ENCODE measurements at places on chromosomes 4 and X.

DNA sequence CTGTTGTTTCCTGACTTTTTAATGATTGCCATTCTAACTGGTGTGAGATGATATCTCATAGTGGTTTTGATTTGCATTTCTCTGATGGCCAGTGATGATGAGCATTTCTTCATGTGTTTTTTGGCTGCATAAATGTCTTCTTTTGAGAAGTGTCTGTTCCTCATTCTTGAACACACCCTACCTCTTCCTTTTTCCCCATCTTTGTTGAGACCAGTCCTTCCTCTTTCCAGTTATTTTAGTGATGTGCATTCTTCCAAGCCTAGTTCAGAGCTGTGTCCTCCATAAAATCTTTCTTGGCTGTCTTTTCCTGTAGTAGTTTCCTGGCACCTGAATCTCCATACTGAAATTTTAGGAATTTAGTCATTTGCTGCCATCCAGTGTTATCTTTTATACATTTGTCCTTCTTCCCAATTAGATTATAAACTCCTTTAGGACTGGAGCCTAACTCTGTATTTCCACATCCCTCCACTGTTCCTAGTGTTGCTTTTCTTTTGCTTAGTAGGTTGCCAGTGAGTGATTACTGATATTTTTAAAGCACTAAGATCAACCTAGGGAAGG is 11.4 kb downstream of the FHIP1A start:
- DNase-seq: no peak

DNA sequence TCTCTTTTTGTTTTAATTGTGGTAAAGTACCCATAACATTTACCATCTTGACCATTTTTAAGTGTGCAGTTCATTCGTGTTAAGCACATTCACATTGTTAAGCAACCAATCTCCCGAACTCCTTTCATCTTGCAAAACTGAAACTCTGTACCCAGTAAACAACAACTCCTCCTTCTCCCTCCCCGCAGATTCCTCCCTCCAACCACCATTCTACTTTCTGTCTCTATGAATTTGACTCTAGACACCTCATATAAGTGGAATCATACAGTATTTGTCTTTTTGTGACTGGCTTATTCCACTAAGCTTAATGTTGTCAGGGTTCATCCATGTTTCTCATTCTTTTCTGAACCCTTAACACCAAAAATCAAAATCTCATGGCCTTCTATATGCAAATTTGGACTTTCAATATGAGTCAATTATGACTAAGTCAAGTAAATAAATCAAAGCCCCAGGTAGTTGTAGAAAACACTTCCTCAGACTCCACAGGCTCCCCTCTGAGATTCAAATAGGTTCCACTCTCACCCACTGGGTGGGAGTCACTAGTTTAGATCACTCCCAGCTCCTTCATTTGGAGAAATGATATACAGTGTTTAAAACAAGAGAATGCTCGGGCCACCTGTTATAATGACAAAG is 9.8 kb upstream of the RTL5 start:
- DNase-seq: no peak

DNA sequence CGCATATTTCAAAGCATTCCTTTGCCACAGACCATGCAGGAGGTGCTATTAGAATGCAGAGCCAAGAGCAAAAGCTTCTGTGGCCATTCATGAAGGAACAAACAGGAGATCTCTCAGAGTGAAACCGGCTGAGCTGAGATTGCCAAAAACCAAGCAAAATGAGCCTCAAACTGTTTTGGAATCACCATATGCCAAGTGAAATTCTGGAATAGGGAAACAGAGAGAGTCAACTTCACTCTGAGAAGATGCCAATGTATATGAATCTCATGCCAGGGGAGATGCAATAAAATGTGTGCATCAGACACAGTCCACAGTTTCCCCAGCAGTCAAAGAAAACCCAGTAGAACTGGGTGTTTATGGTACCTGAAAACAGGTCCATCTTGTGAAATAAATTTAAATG is 42.3 kb downstream of the SRPX start:
- no peak for DNase-seq

DNA sequence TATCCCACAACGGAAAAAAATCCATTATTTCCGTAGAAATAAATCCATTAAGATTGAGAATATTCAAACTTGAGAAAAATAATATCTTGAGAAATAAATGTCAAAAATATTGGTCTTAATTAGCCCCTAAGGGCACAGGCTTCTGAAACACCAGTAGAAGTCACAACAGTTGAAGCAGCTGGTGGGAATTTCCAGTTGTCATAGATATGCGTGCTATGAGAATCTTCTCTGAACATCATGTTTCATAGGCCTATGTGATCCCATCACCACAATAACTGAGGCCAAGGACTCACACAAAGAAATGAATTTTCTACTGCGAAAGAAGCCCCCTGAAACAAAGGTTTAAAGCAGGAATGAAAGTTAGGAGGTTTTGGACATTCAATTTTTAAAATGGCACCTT is 292.0 kb downstream of the DTHD1 start:
- no peak for DNase-seq

DNA sequence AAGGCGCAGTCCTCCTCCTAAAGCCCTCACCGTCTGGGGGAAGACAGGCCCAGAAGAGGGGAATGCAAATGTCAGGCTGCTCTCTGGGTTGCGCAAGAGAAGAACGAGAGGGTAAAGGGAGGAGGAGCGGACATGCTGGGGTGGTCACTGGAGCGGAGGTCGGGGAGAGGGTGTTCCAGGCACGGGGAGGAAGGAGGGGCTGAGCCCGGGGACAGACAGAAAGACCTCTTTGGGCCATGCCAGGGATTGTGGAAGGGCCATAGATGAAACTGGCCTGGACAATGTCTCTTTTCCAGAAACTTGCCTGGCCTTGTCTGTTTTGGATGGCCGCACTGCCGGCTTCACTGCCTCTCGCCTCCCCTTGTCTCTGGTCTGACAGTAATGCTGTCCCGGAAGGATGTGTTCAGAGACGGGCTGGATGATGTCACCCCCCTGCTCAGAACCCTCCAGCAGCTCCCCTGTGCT is 121.0 kb downstream of the SORCS2 start:
- no peak for DNase-seq

GRCh38 chr4:6926681-6927478 is 17.3 kb downstream of the TBC1D14 start:
- no peak for DNase-seq

GRCh38 chr4:121255986-121256750 is 92.0 kb upstream of the TNIP3 start:
- peak; percentile 24 for DNase-seq

DNA sequence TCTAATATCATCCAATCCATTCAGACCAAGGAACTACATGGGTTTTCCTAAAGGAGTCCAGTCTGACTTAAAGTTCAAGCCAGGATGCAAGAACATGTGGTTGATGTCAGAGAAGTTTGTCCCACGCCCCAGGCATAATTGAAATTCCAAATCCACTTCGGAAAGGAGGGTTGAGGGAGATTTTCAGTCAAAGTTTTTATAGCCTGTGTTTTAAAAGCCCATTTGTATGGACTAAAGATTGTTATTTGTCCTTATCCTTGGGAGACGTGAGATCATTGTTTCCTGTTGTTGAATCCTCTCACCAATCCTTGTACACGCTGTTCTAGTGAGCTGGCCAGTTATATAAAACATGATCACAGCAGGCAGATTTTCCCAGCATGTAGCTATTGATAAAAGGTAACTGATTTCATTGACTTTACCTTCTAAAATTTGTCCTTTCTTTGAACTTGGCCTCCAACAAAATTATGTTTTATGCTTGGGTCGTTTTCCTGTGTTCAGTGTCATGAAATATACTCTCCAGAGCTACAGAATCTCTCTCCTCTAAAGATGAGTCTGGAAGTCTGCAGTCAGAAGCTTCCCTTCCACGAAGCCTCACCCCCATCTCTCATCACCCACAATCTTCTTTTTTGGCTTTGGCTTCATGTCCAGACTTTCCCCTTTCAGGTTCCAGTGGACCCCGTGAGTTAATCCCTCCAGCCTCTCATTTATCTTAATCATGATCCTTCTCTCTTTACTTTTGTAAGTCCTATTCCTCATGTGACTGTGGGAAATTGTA is 92.9 kb downstream of the ATP10D start:
- no peak for DNase-seq

- DNase-seq: no peak
These were observed 84.5 kb downstream of the ACOX3 start for GRCh38 chr4:8355864-8356565.

DNA sequence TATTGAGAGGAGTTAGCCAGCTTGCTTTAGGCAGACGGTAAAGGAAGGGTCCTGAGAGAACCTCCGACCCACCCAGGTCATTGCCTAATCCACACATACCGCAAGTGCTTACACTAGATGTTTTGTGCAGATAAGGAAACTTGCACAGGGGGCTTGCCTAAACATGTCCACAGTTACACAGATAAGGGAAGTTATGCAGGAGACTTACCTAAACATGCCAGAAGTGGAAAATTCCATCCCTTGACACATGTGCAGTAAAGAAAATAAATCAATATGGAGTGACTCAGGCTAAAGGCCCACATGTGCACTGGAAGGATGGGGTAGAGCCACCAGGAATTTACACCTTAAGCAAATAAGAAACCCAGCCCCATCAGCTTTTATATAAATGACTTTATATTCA is 232.8 kb upstream of the HDX start:
- no peak for DNase-seq

DNA sequence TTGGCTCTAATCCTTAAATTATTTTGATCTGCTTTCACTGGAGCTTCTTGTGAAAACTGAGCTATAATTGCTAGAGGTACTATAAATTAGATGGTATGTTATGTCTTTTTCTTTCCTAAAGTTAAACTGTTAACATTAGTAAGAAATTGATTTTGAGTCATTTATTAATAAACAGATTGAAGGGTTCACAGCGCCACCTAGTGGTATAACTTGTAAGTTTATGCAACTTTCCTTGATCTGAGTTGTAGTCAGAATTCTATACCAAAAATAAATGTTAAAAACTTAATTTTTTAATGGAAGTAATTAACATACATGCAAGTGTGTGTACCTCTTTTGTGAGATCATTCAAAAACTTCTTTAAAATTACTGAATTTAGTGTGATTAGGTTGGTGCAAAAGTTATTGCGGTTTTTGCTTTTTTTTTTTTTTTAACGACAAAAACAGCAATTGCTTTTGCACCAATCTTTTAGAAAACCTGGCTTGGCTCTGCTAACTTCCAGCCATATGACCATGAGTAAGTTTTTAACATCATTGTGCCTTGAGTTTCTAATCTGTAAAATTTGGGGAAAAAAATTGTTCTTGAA is 151.5 kb downstream of the CENPC start:
- no peak for DNase-seq

GRCh38 chrX:49233176-49233575 is at the start of gene CACNA1F:
Gene CACNA1F (minus strand): TSS chrX:49233340. CDS start chrX:49233309, 31 bp downstream.
- no peak for DNase-seq

DNA sequence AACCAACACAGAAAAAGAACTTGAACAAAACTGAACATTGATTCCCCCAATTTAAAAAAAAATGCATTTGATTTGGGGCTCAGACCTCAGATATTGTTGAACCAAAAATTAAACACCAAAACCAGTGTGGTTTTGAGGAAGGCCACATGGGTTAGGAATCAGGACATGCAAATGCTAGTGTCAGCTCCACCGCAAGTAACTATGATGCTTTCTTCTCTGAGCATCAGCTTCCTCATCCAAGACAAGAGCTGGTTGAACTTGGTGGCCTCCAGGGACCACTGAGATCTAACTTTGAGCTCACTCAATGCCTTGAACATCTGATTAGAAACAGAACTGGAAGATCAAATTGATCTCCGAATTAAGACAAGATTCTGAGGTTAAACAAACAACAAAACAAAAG is 142.9 kb upstream of the NWD2 start:
- no peak for DNase-seq

DNA sequence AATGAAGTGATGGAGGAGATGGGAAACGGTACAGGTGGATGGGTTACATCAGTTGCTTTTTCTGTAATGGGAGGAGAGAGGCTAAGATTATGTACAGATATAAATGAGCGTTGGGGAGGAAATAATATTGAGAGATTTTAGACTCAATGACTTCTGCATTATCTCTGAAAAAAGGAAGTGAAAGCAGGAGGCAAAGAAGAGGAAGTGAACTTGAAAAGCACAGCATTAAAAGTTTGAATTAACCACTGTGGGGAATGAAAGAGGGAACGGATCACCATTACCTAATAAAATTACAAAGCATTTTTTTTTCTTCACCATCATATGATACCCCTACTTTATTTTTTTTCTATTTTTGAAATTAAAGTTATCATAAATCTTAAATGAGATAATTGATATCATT is 1025.5 kb downstream of the RPA4 start:
- DNase-seq: peak; percentile 2

GRCh38 chr4:92679149-92679548 is 375.4 kb downstream of the GRID2 start:
- no peak for DNase-seq

GRCh38 chrX:20472620-20473258 is 206.0 kb upstream of the RPS6KA3 start:
- DNase-seq: no peak

Measured in GM12892 (cell line).